ENCODE measurements at places on chromosomes 7 and 10.

DNA sequence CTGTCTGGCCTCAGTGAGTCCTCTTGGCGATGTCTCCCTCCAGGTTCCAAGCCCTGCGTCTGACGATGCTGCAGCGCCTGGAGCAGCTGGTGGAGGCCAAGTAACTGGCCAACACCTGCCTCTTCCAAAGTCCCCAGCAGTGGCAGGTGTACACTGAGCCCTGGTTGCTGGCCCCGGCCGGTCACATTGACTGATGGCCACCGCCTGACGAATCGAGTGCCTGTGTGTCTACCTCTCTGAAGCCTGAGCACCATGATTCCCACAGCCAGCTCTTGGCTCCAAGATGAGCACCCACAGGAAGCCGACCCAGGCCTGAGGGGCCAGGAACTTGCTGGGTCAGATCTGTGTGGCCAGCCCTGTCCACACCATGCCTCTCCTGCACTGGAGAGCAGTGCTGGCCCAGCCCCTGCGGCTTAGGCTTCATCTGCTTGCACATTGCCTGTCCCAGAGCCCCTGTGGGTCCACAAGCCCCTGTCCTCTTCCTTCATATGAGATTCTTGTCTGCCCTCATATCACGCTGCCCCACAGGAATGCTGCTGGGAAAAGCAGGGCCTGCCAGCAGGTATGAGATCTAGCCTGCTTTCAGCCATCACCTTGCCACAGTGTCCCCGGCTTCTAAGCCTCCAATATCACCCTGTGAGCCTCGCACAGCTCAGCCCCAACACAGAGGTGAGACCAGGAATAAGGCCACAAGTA lies 7.3 kb upstream of the ZNF22 start:
- DNase-seq: peak; percentile 7

DNA sequence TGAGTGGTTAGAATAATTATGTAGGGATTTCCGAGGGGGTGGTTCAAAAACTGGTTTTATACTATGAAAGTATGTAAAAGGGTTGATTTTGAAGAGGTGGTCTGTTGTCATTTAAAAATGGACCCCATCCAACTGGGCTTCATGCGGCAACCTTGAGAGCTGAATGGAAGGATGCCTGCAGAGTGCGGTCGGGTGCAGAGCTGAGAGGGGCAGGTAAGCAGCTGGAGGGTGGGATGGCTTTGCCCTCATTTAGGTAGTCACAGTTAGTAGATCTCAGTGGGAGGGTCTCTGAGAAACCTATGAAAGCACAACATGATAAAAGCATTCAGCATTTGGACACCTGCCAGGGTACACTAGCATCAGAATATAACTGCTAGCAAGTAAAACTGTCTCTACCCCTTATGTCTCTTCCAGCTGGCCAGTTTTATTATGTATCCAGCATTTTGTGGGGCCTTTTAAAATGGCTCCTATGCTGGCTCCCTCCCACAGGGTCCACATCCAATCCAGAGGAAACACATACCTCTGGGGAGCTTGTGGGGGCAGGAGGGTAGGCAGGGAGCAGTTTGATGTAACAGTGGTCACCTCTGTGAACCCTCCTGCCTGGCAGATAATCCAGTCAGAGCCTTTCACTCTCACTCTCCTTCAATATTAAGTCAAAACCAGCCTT lies 75.9 kb upstream of the MAGI2 start:
- DNase-seq: no peak

- DNase-seq: no peak
These were observed 116.1 kb upstream of the ZMIZ1 start for GRCh38 chr10:78952686-78953085.

DNA sequence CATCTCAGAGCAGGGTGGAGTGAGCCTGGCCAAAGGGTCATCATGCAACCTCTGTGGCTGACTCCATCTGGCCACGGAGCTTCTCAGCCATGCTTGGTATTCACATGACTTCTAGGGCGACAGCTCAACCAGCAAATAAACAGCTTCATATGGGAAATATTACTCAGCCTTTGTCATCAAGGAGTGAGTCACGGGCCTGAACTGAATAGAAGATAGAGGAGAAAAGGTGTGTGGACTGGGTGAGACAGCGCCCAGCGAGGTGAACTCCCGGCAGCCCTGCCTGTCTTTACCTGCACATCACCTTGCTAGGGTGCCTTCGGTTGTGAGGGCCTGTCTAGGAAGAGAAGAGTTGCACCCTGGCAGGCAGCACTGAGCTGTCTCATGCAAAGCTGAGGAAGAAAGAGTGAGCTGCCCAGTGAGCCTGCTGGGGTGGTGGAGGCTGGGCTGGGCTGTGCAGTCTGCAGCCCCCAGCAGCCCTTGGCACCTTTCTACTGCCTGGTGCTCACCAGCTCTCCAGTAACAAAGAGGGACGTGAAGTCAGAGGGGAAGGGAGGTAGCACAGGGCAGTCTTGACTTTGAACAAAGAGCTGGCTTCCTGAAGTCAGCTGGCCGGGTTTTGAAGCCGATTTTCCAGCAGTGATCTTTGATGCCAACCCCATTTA lies 114.2 kb downstream of the EGFR start:
- DNase-seq: peak; percentile 51

- DNase-seq: no peak
These were observed 192.8 kb downstream of the GPAM start for GRCh38 chr10:111990734-111991133.

DNA sequence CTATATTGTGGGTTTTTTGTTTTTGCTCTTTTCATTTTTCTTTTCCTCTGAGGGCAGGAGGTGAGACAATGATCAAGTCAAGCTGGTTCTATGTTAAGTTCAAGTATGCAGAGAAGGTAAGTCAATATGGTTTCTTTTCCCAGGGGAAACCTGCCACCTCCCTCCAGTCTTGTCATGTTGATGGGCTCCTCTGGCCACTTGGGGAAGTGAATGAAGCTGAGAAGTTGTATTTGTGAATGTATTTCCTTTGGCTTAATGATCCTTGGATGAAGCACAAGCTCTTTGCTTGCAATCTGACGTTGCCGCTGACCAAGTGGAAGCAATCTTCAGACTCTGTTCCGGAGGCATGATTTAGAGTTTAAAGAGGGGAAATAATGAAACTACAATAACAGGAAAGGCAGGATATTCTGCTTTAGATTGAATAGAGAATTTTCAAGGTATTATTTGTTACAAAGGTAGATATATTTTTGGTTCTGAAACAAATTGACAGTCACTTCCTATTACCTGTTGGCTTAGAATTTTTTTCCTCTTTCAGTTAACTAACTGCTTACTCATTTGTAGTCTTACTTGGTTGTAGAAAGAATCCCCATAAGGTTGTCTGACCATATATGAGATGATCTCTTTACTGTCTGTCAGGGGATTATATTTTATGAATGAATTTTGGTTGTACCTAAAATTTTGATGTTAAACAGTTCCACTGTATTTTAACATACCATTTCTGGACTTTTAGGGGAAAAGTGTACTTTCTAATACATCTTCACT lies 369.6 kb downstream of the AUTS2 start:
- no peak for DNase-seq

DNA sequence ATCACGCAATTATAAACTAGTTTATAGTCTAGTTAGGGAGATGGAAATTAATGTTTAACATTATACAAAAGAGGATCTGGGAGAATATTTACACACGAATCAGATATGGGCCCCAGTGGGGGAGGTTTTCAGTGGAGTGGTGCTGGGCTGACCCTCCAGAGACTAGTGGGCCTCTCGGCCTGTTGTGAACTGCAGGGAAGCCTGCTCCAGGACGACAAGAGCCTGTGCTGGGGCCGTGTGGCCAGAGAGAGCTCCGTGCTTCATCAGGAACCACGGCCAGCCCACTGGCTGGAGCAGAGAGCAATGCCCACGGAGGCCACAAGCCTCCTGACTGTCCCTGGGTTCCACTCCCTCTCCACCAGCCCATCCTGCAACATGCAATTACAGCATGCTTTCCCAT lies 11.3 kb upstream of the ESYT2 start:
- no peak for DNase-seq

- DNase-seq: peak; percentile 50
These were observed 112.5 kb downstream of the MAD1L1 start for GRCh38 chr7:2120251-2120660.

- DNase-seq: no peak
These were observed 4.4 kb downstream of the RBM33 start for GRCh38 chr7:155648752-155649339.

DNA sequence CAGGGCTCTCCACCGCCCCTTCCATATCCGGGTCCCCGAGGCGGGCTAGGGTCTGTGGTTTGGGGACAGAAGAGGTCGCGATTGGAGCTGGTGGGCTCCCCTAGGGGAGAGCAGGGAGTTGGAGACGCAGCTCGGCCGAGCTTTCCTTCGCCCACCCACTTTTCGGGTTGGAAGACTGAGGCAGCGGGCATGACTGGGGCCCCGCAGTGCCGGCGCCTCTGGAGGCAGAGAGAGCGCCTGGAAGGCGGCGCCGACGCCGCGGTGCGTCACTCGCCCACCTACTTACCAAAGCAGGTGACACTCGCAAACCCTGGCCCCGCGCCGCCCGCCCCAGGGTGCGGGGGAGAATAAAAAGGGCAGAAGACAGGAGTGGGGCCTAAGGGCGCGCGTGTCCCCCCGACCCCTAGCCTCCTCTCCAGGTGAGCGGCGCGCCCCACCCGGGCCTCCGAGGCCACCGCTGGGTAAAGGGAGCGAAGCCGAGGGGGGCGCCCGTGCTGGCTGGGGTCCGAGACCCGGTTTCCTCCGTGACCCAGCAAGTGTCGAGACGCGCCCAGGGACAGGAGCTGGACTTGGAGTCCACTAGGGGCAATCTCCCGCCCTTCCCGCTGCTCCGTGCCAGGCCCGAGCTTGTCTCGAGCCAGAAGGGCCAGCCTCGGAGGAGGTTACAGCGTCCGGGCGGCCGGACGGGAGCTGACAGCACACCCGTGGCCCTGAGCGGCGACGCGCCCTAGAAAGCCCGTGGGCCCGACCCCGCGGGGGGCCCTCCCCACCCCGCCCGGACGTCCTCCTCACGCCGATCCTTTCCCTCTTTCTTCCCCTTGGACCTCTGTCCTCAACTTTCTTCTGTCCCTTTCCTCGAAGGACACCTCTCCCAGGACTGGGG lies 34.4 kb upstream of the GRID1 start:
- peak; percentile 87 for DNase-seq

- DNase-seq: peak; percentile 33
These were observed 1.0 kb downstream of the SRGN start for GRCh38 chr10:69088801-69089501.

GRCh38 chr10:88185830-88186229 lies 322.4 kb downstream of the PTEN start:
- no peak for DNase-seq

DNA sequence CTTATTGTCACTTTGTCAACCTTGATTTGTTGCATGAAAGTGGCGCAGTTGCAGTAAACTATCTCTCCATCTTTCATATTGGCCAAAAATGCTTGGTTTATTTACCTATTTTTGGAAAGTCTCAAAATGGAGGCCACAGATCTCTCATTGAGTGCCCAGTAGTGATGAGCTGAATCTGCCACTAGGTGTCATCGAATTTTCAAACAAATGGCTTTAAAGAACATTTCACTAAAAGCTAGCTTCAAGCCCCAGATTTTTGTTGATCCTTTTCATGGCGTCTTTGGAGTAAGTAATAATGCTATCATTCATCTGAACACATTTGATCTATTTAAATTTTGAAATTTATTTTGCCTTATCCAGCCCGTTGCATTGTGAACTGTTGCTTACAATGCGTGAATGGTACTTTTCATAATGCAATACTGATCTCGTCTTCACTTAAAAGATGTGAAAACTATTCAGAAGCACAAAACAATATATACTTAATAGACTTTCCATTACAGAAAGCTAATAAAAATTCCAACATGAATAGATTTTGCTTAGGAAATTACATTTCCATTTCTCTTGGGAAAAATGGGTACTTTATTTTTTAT lies 236.2 kb downstream of the DNAJB9 start:
- DNase-seq: no peak

- no peak for DNase-seq
These were observed 192.6 kb downstream of the MGMT start for GRCh38 chr10:129659508-129660268.

GRCh38 chr7:76220185-76221057 lies 18.7 kb downstream of the SRRM3 start:
- DNase-seq: no peak

DNA sequence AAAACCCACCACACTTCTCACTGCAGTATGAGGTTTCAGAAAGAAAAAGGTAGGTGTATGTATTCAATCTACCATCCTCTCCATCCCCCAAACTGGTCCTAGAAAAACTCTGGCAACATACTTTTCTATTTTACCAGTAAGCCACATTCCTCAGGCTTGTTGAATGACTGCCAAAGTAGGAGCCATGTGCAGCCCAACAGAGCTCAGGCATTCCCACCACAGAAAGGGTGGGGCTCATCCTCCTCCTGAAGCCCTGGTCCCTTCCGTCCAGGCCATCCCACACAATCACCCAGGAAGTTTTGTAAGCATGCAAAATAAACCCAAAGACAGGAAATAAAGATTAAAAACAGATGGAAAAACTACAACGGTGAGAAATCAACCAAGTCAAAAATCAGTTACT lies 57.2 kb downstream of the MAD1L1 start:
- no peak for DNase-seq

DNA sequence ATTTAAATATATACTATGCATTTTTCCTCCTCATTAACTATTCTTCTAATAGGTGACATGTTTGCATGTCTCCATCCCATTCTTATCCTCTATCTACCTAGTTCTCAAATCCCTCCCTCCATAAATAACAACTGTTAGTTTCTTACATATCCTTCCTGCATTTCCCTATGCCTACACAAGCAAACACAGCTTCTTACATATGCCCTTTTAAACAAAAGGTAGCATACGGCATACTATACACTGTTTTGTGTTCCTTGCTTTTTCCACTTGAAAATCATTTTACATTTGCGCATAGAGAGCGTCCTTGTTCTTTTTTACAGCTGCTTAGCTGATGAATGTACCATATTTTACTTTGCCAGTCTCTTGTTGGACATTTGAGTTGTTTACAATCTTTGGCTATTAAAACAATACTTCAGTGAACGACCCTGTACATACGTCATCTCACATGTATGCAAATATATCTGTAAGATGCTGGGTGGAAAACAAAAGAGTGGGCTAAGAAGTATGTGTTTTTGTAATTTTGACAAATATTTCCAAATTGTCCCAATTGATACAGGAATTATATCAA lies 7.8 kb downstream of the GOT1 start:
- no peak for DNase-seq

DNA sequence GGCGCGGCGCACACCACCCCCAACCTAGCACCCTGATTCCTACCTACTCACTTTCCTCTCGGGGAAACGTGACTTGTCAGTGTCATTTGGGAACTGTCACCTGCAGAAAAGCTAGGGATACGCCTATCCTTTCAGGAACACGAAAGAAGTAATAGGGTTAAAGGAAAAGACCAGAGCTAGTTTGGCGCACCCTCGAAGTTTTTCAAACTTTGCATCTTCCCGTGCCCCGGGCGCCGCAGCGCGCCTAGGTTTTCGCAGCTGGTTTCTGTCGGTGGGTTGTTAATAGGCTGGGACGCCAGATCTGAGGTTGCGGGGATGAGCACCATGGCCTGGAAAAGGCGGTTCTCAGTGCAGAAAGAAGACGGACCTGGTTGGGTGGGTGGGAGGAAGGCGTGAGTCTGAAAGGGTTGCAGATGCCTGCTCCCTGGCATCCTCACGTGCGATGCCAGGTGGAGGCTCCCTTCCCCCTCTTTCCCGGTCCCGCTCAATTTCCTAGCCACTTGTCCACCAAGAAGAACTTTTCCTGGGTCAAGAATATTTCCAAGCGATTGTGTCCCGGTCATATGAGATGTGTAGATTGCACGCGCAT lies 568 bp upstream of the MEOX2 start:
- no peak for DNase-seq

GRCh38 chr7:111388912-111389311 lies 173.4 kb downstream of the IMMP2L start:
- no peak for DNase-seq

Measured in activated CD4-positive, alpha-beta memory T cell treated with anti-CD3 and anti-CD28 coated beads for 36 hours (primary cell).